ENCODE measurements at places on chromosomes 13 and 19.

GRCh38 chr13:114259974-114260373 is 21.4 kb upstream of the UPF3A start:
- DNase-seq = no peak

GRCh38 chr19:30028118-30028991 is 86.3 kb downstream of the URI1 start:
- no peak for DNase-seq

DNA sequence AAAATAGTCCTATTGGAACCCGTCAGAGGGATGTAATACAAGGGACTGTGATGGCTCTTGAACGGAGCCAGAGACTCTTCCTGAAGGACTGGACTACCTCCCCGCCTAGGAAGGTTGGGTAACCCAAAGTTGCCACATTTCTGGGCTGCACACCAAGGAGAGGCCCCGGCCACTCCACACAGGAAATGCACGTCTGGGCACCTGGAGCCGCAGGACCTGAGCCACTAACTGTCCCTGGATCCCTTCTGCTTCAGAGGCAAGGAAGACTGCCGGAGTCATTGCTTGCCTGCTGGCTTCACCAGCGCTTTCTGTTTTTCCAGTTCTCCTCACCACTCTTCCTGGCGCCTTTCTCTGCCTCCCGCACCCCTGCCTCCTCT is 1.2 kb upstream of the FLT1 start:
- no peak for DNase-seq

- no peak for DNase-seq
These were observed 2526.7 kb upstream of the PCDH20 start for GRCh38 chr13:63942372-63942771.

DNA sequence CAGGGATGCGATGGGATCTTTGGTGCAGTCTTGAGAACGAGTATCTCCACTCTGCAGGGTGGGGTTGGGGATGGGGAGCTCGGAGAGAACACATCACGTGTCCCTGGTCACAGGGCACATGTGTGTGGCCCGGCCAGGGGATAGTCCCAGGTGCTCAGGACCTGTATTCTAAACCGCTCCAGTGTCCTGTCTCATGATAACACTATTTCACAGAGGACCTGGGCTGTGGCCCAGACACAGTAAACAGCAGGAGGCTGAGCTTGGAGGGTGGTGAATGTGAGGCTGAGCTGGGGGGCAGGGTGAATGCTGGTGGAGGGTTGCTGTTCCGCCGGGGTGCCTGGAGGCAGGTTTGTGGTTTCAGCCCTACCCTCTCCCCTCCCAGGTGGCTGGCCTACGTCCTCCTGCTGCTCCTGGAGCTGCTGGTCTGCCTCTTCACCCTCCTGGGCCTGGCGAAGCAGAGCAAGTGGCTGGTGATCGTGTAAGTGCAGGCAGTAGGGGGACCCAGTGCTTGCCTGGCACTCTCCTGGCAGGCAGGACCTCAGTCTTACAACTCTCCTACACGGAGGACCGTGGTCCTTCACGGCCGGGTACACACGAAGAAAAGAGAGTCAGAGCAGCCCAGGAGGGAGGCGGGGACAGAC is 11.1 kb downstream of the TTYH1 start:
- DNase-seq = no peak

GRCh38 chr19:46786236-46787039 is 2.0 kb downstream of the SLC1A5 start:
- DNase-seq = peak; percentile 85

DNA sequence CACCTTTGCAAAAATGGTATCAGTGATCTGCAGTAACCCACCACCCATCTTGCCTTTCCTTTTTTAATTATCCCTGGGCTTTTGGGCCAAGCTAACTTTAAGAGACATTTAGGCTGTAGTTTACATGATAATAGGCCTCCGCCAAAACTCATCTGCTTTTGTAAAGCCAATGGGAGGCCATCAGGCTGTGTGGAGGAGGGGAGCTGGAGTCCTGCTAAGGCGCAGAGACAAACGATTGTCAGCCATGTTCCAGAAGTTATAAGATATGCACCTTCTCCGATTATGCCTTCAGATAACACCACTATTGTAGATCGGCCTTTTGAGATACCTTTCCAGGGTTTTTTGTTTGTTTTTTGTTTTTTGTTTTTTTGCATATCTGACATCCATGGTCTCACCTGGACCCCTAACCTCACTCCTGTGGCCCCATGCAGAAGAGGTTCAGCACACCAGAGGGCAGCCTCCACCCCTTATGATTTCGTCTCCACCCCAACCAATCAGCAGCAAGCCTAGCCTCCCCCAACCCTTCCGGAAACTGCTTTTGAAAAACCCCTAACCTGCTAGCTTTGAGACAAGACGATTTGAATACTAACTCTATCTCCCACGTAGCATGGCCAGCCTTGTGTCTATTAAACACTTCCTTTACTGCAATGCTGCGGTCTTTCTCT is 113.9 kb upstream of the UBL3 start:
- DNase-seq = no peak

DNA sequence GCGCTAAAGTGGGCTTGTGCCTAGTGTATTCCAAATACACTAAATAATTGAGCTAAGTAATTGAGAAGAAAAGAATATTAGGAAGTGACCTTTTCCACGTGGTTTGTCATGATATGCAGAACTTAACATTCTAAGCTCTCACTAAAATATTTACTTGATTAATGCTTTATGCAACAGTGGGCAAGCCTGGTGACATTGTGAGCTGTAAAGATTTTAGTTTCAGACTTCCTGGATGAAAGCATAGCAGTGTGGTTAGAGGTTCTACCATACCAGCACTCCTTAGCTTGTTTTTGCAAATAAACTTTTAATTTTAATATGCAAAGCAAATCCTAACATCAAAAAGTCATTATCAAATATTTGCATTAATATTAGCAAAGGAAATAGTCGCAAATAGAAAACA is 1065.1 kb upstream of the SPRY2 start:
- no peak for DNase-seq

GRCh38 chr19:6608940-6609339 is 18.0 kb upstream of the CD70 start:
- no peak for DNase-seq

DNA sequence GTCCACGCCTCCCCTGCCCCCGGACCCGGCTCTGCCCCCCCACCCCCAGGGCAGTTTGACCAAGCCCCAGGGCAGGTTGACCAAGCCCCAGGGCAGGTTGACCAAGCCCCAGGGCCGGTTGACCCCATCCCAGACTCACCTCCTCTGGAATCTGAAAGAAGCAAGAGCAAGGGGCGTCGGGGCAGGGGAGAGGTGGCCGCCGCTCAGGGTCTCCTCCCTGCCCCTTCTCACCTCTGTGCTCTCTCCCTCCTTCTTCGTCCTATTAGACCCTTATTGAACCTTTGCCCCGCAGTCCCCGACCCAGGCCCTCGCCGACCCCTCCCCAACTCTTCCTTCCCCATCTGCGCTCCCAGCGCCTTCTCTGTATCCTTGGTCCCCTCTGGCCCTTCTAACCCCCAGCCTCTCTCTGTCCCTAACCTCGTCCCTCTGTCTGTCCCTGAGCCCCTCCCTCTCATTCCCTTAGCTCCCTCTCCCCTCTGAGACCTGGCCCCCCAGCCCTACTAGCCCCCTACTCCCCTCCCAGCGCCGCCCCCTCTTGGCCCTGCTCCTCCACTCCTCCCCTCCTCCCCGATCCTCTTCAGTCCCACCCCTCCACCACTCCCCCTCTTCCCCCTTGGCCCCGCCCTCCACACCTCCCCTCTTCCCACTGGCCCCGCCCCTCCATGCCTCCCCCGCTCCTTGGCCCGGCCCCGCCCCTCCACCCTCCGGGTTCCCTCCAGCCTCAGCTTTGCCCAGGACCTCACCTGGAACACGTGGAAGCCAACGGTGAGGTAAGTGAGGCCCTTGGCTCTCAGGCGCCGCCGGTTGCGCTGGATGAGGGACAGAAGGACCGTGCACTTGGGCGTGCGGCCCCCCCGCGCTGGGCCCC is 7.6 kb downstream of the CAPN12 start:
- DNase-seq = peak; percentile 82

- peak; percentile 10 for DNase-seq
These were observed 7.1 kb upstream of the PNMA8A start for GRCh38 chr19:46478356-46478986.

DNA sequence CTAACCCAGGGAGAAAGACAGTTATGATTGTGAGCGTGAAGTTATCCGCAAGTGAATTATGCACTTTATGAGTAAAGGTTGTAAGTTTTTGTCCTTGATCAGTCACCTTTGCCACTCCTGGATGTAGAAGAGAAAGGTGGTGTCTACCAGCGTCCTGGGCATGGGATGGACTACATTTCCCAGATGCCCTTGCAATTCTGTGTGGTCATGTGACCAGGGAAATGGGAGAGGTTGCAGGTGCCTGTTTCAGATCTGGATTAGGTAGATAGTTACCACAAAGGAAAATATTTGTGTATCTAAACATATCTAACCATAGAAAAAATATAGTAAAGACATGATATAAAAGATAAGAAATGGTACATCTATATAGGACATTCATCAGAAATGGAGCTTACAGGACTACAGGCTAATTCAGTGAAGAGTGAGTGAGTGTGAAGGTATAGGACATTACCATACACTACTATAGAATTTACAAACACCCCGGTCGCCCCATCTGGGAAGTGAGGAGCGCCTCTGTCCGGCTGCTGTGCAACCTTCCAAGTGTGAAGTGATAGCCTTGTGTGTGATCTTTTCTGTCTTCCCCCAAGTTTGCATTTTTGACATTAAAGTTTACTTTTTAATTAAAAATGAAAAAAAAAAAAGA is 51.6 kb upstream of the CACNA1A start:
- peak; percentile 5 for DNase-seq

DNA sequence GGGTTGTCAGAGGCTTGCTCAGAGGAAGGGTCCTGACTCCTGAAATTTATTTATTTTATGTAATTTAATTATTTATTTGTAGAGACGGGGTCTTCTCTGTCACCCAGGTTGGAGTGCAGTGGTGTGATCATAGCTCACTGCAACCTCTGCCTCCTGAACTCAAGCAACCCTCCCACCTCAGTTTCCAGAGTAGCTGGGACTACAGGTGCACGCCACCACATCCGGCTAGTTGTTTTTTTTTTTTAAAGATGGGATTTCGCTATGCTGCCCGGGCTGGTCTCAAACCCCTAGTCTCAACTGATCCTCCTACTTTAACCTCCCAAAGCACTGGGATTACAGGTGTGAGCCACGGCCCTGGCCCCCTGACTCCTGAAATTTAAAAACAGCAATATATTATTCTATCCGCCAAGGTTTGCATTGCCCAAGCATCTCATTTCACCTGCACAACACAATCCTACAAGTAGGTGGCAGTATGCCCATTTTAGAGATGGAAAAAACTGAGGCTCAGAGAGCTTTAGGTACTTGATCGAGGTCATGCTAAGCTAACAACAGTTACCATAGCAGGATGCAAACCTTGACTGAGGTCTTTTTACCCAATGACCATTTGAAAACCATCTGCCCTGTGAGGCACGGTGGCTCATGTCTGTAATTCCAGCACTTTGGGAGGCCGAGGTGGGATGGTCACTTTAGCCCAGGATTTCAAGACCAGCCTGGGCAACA is 18.1 kb downstream of the ARHGEF18 start:
- DNase-seq = peak; percentile 33

DNA sequence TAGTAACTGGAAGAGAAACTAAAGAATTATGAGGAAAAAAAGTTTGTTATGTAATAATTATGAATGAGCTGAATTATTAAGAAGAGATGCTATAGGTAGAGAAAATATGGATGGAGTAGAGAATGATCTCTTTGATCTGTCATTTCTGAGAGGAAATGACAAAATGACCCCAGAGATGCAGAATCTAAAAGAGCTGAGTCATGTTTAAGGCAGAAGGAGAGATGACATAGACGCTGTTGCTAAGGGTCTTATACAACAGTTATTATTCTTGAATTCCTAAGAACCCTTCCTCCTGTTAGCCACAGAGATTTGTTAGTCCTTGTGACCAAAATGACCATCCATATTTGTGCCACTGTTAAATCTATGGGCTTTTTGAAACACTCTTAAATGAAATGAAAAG is 58.3 kb upstream of the FREM2 start:
- DNase-seq = no peak

- no peak for DNase-seq
These were observed 201.8 kb upstream of the MIR17HG start for GRCh38 chr13:91145571-91146205.

Measured in stimulated activated naive CD8-positive, alpha-beta T cell treated with anti-CD3 and anti-CD28 coated beads, Interleukin-15, Interleukin-2, amounts not matched to agents 100 U/mL and 50 U/mL, for 24 hours (primary cell).